Activated CD8-positive, alpha-beta T cell treated with anti-CD3 and anti-CD28 coated beads for 36 hours (primary cell): ENCODE measurements at places on chromosomes 11 and 22.

GRCh38 chr11:26622181-26622580 lies 50.1 kb upstream of the MUC15 start:
- no peak for DNase-seq

GRCh38 chr22:49479566-49479965 lies 348.1 kb downstream of the BRD1 start:
- DNase-seq, result no peak

- no peak for DNase-seq
These were observed 152.4 kb downstream of the FCHSD2 start for GRCh38 chr11:72989727-72990126.

GRCh38 chr11:56394381-56394780 lies 18.1 kb upstream of the OR5AL1 start:
- no peak for DNase-seq

- no peak for DNase-seq
These were observed 206.2 kb downstream of the MAML2 start for GRCh38 chr11:96136613-96137298.

DNA sequence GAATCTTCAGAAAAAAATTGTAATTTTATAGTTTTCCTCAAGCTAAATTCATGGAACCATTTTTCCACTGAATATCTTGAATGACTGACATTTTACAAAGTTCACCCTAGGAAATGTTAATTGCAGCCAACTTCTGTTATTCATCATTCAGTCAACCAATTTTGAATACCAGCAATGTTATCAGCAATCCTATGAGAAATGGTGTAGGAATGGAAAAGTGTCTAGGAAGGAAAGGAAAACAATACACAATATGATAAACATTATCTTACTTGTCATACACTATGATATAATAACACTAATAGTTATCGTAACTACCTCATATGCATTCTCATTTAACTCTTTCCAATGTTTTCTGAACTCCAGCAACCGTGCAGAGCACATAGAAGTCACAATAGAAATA lies 790.5 kb upstream of the LRRC4C start:
- DNase-seq, result no peak

- no peak for DNase-seq
These were observed 30.8 kb downstream of the CBL start for GRCh38 chr11:119236891-119237290.

GRCh38 chr22:38238519-38239071 lies 34.2 kb downstream of the TMEM184B start:
- DNase-seq, result no peak

DNA sequence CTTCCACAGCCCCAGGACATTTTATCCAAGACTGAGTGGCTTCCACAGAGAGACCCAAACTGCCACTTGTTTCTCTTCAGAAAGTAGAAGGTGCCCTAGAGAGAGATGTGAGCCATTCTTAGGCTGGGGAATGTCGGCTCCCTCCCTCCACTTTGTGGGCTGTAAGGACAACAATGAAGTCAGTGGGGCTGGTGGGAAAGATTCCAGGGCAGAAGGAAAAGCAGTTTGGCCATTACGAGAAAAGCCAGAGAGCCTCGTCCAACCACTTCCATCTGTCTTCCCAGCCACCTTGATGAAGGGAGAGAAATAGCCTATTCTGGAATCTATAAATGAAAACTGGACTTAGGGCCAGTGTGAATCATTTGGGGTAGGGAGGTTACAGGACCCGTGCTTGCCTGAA lies 382.5 kb downstream of the NXPE2 start:
- no peak for DNase-seq

GRCh38 chr11:45245218-45246045 lies 40.7 kb downstream of the SYT13 start:
- DNase-seq, result no peak

GRCh38 chr22:31951194-31952093 lies 7.1 kb downstream of the YWHAH start:
- DNase-seq, result peak; percentile 47

DNA sequence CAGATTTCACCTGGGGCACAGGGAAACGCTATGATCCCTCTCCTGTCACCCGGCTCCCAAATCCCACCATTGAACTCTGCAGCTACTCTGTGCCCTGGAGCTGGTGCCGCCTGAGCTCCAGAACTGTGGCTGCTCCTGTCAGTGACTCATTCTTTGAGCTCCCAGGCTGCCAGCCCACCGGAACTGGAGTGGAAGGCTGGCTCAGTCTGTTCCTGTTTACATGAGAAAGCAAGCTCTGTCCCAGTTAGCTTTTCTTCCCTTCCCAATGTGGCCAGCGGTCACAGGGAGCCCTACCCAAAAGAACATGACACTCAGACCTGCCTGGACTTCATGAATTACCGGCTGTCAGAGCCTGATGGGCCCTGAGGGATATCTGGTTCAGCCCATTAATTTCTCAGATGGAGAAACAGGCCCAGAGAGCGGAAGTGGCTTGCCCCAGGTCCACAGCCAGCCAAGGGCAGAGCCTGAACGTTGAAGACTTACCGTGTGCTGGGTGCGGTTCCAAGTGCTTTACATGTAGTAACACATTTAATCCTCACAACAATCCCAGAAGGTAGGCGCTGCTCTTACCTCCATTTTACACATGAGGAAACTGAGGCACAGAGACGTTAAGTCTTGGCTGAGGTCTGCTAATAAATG lies 23.8 kb upstream of the IGSF22 start:
- no peak for DNase-seq

- no peak for DNase-seq
These were observed 402.4 kb downstream of the MN1 start for GRCh38 chr22:27399161-27399560.

DNA sequence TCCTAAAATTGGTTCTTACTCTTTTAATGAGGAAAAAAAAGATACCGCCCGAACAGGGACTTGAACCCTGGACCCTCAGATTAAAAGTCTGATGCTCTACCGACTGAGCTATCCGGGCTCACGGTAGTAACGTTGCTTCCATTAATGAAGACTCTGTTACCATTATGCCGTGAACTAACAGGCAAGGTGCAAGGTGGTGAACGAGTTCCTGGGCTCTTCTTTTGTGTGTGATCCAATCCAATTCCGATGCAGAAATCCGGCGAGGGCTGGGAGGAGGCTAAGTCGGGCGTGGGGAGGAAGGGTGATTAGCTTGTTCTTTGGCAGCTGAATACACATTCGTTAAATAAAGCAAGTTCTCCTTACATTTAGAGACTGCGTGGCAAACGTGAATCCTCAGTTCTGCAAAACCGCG lies 49.0 kb downstream of the OR4D9 start:
- DNase-seq, result peak; percentile 85
